AG20443 (cell line): ENCODE measurements at places on chromosomes 6 and 20.

- DNase-seq = no peak
These were observed 476.8 kb upstream of the SOX4 start for GRCh38 chr6:21116736-21117135.

GRCh38 chr20:45432294-45432693 is 16.4 kb downstream of the PIGT start:
- no peak for DNase-seq

DNA sequence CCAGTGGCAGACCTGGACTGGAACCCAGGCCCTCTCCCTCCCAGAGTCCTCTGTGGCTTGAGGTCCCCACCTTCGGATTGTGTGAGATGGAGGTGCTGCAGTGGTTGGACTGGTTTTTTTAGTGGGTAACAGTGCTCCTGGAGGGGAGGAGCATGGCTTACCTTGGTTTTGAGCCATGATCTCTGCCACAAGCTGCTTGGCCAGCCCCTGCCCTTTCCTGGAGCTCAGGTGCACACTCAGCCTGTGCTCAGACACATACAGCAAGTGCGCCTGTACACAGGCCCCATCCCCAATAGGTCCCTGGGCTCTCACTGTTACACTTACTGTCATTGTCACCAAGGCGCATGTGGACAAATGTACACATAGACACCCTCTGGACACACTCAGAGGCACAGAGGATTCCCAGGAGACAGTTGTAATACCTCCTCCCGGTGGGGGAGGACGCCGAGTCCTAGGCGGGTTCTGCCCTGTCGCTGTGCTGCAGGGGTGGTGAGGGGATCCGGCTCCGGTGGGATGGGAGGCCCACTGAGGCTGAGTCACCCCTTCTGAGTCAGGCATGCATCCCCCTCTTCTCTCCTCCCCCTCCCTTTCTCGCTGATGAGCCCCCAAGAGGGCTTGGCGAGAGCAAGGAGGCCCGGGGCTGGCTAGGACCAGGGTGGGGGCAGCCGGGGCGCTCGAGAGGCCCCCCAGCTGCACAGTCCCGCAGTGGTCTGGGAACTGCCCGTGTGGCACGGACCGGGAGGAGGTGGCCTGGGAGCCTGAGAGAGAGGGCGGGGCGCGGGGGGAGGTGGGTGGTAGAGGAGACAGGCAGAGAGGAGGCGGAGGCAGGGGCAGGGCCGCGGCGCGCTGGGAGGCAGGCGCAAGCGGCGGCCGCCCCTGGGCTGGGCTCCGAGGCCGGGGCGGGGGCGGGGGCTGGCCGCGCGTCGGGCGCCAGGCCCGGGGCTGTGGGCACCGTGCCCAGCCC is 522 bp upstream of the EPB41L1 start:
- peak; percentile 96 for DNase-seq

GRCh38 chr20:62561182-62561581 is 81.1 kb upstream of the SLCO4A1 start:
- no peak for DNase-seq

DNA sequence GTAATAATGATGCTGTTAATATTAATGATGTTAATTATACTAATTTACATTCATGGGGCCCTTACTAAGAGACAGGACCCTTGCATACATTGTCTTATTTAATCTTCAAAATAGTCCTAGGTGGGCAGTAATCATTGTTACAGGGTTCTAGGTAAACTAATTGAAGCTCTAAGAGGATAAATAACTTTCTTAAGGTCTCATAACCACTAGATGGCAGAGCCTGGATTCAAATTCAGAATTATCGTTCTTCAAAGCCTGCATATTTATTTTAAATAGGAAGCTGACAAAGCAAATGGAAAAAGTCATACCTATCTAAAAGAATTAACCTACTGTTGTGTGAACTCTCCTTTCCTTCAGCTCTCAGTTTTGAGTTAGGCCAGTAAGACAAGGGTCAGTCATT is 23.5 kb downstream of the PTCHD4 start:
- DNase-seq = no peak

- no peak for DNase-seq
These were observed 2.0 kb downstream of the CLIC5 start for GRCh38 chr6:46013639-46014038.

- DNase-seq = no peak
These were observed 8.7 kb upstream of the ATRN start for GRCh38 chr20:3461911-3462677.

GRCh38 chr6:168408504-168409136 is 32.4 kb upstream of the SMOC2 start:
- DNase-seq = no peak

GRCh38 chr6:35317483-35318195 is 20.0 kb downstream of the DEF6 start:
- peak; percentile 39 for DNase-seq

- no peak for DNase-seq
These were observed 92.9 kb downstream of the GJA10 start for GRCh38 chr6:89987140-89987539.

- peak; percentile 53 for DNase-seq
These were observed 113.2 kb downstream of the CEBPB start for GRCh38 chr20:50303573-50304500.

DNA sequence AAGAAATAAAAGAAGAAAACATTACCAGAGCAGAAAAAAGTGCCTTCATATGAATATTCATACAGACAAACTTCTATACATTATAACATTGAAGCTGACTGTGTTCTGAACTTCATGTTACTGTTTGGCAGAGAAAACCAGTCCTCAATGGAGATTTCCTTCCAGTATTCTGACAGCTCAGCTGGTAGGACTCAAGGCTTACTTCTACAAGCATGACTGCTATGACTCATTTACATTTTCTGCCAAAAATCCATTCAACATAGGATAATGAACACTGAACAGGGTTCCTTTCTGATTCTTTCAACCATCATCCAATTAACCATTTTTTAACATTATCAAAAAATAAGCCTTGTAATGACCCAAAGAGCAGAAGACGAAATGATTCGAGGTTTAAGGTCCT is 25.4 kb downstream of the COL9A1 start:
- DNase-seq = no peak

DNA sequence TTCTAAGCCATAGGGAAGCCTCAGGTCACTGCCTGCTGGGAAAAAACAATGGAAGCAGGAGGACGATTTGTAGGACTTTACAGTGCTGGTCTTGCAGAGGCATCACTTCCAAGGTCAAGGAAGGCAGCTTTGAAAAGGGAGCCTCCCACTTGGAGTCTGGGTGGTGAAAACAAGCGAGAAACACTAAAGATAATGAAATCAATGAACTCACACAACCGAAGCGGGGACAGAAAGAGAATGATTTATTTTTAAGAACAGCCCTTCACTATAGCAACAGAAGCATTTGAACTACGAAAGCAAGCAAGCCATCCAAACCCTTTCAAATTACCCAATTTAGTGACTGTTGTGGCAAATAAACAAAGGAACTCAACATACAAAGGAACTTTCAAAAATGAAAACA is 227.5 kb downstream of the THBS2 start:
- DNase-seq = peak; percentile 36

DNA sequence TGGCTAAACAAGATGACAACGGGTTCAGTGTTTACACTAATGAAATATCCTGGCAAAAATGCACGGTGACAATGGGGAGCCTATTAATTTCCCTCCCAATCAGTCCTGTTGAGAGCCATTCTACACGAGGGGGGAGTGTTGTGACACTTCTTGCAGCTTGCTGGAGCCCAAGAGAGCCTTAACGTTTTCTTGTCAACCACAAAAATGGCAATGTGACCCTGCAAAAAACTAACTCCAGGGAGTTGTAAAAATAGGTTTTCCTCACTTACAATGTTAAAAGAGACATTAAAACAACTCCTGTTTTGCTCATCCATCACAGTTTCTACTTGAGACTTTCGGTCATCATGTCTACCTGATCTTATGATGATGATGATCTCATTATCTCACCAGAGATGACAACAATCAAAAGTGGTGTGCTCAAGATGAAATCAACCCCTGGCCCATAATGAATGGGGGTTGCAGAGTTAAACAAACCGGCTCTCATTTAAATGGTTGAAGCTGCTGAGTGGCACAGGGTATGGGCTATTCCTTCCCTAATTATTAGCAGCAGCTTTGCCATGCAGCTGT is 57.9 kb downstream of the GJA10 start:
- no peak for DNase-seq

GRCh38 chr6:150126641-150127291 is 16.1 kb upstream of the PPP1R14C start:
- no peak for DNase-seq

GRCh38 chr6:107314531-107314939 is 144.8 kb downstream of the PDSS2 start:
- DNase-seq = no peak

GRCh38 chr20:13302647-13303450 is 81.8 kb downstream of the ISM1 start:
- DNase-seq = peak; percentile 53

DNA sequence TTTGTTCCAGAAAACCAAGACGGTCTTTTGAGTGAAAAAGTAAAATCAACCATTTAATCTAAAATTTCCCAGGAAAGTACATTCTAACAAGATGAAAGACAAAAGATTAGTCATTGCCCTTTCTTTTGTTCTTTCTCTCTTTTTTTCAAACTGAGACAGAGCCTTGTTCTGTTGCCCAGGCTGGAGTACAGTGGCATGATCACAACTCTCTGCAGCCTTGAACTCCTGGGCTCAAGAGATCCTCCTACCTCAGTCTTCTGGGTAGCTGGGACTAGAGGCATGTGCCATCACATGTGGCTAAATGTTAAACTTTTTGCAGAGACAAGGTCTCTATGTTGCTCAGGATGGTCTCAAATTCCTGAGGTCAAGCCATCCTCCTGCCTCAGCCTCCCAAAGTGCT is 75.0 kb downstream of the FKBP5 start:
- DNase-seq = no peak

DNA sequence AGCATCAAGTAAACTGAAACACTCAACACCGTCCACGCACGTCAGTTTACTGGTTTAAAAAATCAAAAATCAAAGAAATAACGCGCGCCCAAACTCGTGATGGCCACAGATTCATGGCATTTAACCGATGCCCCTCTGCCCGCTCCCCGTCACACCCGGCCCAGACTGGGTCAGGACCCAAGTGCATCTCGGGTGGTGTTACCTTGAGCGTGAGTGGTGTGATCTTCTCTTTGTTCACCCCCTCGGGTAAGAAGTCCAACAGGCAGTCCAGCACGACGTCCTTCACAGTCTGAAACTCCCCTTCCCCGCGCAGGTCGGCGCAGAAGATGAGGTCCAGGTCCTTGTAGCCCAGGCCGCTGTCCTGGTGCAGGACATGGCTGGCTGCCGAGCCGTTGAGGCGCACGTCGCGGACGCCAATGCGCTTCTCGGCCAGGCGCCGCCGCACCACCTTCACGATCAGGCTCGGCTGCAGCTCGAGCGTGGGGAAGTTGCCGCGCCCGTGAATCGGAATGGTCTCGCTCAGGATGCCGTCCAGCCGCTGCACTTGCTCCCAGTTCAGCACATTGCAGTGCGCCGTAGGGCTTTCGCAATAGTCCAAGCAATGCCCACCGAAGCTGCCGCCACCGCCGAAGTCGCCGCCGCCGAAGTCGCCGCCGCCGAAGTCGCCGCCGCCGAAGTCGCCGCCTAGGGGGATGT is 945 bp downstream of the TENT5A start:
- DNase-seq = peak; percentile 38

GRCh38 chr20:51059862-51060261 is 37.0 kb upstream of the KCNG1 start:
- DNase-seq = no peak

GRCh38 chr20:2397091-2397490 is 16.4 kb downstream of the TGM6 start:
- DNase-seq = no peak

DNA sequence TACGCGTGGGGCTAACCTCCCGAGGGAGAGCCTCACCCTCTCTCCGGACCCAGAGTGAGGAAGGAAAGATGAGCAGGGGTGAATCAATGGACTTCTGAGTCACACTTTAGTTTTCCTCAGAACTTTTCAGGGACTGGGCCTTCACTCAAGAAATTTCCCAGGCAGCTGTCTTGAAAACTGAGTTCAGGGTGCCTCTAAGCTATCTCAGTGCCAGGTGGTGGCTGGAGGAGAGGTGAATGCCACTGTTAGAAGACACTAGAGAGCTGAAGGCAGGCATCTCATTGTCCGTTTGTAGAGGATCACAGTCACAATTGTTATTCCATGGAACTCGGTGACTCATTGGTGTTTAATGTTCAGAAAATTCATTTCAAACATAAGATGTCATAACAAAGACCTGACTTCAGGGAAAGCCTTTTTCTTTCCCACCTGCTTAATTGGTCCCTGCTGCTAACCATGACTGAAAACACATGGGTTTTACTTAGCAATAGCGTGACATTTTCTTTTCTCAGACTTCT is 5.3 kb upstream of the SERPINB6 start:
- DNase-seq = peak; percentile 59

DNA sequence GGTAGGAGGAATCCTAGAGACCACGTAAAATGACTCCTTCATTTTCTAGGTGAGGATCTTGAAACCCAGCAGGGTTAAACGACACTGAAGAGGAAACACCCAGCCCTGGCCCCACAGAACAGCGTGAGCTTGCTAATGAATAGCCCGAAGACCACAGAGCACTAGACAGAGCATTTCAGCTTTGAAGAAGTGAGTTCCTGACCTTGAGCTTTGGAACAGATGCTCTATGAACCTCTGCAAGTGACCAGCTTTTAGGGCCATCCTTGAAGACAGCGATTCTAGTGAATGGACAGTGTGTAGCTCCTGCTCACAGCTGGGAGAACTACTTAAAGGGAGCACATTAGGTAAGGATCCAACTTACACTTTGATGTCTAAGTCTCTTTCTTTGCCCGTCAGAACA is 74.0 kb upstream of the FRMD1 start:
- DNase-seq = no peak
